ENCODE measurements at places on chromosomes 2 and 18. TPM values are rescaled to one million over a fixed set of nuclear protein-coding genes. Genes with fewer than 3 reads are reported as not detected.

GRCh38 chr2:84940088-84940470 lies 30.9 kb upstream of the KCMF1 start:
- no peak for DNase-seq

- no peak for DNase-seq
Observed at GRCh38 chr2:206260188-206261012, 14.1 kb upstream of the ZDBF2 start.

- no peak for DNase-seq
Observed at GRCh38 chr2:34912084-34912483, 1313.0 kb upstream of the FAM98A start.

The PCARE gene
- total RNA-seq: not detected

DNA sequence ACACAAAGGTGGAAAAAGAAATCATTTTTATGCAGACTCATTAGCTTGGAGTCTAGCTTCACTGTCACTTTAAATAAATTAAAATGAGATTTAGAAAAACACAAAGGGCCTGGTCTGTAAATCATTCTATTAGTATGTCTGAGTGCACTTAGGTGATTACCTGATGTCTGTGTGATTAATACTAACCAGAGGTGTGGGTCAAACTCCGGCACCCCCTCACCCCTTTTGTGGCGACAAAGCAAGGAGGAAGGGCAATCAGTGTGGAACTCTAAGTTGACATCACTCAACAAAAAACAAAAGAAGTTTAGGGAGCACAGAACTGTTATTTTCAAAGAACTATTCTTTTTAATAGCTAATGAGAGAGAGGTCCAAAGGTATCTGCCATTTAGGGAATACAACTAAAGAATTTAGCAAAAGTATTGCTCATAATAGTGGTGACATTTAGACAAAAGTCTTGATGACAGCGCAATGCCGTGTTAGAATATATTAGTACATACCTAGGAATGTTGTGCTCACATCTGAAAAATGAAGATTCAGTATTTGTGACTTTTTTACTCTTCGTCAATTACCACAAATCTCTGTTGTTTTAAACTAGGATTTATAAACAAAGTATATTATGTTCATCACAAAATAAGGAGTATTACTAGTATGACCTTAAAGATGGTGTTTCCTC lies 66.3 kb downstream of the ZEB2 start:
- DNase-seq: no peak

The CLEC4F gene
- not detected for total RNA-seq

- DNase-seq: no peak
Observed at GRCh38 chr18:74857901-74858300, 260.2 kb downstream of the ZNF407 start.

DNA sequence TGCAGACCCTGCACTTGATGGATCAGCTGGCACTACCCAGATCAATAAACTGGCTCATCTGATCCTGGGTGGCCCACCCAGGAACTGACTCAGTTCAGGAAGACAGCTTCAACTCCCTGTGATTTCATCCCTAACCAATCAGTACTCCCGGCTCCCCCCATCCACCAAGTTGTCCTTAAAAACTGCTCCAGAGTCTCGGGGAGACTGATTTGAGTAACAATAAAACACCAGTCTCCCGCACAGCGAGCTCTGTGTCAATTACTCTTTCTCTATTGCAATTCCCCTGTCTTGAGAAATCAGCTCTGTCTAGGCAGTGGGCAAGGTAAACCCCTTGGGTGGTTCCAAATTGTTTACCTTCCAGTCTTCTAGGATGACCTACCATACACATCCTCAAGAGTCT lies 263.3 kb upstream of the STON1 start:
- no peak for DNase-seq

GRCh38 chr2:18531194-18531593 lies 29.3 kb downstream of the RDH14 start:
- no peak for DNase-seq

The PLGLB1 gene
- total RNA-seq: 1.1 TPM
